ENCODE measurements at places on chromosomes 6 and 20.

- DNase-seq: no peak
Measured at GRCh38 chr6:110613356-110613755, 136.9 kb upstream of the SLC22A16 start.

GRCh38 chr20:22579711-22580697, 4.4 kb downstream of the FOXA2 start:
- no peak for DNase-seq

DNA sequence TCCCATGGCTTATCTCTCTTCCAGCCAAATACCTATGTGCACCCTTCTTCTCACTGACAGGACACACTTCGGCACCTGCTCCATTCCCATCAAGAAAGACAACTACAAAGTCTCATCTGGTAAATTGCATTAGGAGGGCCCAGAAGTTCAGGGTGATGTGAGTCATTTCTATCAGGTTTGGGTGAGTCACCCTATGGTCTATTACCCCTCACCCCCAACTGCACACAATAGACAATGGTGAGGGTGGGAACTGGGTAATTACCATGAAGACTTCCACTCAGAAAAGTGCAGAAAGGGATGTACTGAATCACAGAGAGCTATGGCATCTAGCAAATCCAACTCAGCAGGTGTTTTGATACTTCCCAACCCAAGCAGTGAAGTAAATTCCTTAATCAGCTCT, 54.8 kb downstream of the OPN5 start:
- no peak for DNase-seq

DNA sequence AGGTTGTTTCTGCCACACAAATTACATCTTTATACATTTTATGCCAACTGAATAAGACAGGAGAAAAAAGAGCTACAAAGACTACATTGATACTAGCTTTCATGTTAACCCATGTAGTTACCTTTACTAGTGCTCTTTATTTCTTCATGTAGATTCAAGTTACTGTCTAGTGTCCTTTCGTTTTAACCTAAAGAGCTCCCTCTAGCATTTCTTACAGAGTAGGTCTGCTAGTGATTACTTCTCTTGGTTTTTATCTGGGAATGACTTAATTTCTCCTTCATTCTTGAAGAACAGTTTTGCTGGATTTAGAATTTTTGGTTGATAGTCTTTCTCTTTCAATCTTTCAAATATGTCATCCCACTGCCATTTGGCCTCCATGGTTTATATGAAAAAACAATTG, 21.2 kb upstream of the NOP56 start:
- DNase-seq: no peak

GRCh38 chr6:9766240-9766915, 648.5 kb downstream of the TFAP2A start:
- no peak for DNase-seq

Data from CD4-positive, CD25-positive, alpha-beta regulatory T cell (primary cell).